Activated CD4-positive, alpha-beta T cell treated with anti-CD3 and anti-CD28 coated beads, Interleukin-2, amount 50 U/mL, for 4 hours (primary cell): ENCODE measurements at places on chromosomes 6 and 20.

- DNase-seq = no peak
Measured at GRCh38 chr6:27141529-27142015, 105.9 kb upstream of the PRSS16 start.

DNA sequence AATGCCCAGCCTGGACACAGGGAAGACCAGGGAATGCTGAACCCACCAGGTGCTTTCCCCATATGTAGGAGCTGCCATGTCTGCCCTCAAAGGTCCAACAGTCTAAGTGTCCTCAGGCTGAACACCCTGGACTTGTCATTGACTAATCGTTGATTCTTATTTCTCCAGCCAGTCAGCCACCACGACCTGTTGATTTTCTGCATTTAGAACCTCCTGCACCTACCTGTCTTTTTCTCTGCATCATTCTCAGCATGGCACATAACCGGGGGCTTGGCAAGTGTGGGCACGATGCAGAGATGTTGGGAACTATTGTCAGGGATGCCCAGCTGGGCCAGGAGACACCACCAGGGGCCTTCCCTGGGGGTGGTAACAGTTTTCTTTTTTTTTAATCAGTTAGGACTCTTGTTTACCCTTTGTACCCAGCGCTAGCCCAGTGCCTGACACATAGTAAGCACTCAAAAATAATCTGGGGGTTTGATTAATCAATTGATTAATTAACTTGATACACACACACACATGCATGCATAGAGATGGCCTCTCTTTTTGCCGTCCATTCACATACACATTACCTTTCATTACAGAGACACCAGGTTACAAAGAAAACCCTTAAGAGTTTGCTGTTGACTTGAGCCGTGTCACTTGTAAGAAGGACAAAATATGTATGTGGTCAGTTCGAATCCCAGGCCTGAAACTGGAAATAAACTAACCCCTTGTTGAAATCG, 29.0 kb upstream of the SCUBE3 start:
- DNase-seq = no peak

- DNase-seq = no peak
Measured at GRCh38 chr6:33192105-33192646, at the start of gene COL11A2. Gene COL11A2 (minus strand): TSS chr6:33192467. CDS start chr6:33192240, 227 bp downstream.

DNA sequence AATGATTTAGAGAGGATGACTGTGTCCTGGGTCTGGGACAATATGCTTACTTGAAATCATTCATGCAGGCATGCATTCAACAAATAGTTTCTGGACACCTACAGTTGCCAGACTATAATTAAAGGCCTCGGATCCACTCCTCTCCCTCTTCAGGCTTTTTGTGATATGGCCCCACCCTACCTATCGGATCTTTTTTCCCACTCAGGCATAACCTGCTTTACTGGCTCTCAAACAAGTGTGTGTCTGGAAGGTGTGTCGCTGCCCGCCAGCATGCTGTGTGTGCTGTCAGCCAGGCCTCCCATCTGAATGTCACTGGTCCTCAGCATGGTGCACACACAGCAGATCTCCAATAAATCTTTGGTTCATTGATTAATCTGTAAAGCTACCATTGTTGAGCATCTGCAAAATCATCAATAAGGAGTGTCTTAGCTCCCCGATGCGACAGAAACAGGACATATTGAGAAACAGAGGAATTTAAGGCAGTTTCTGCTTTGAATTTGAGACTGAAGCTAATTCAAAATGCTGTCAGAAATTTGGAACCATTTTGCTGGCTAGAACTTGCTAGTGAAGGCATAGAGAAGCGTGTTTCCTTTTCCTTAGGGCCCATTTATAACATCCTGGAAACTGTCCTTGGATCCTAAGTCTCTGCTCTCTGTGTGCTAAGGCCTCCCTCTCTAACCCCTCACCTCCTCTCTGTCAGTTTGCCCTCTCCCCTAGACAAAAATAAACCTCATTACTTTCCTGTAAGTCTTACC, 23.5 kb upstream of the CCN6 start:
- no peak for DNase-seq

DNA sequence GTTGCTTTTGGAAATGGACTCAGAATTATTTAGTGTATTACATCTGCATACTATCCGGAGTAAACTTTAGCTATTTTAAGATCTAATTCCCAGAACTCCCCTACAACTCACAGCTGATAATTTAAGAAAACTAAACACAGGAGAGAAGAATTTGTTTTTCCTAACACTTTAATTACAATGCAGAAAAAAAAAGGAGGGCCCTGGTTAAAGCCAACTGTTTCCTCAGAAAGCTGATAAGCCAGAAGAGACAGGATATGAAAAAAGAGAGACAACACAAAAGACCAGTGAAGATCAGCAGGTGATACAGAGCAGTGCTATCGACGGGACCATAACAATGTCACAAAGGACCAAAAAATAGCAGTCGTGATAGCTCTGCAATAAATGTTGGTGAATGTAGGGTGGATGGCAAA, 5.8 kb downstream of the IFNGR1 start:
- DNase-seq = no peak

GRCh38 chr6:33957892-33958525, 154.2 kb upstream of the MLN start:
- no peak for DNase-seq

DNA sequence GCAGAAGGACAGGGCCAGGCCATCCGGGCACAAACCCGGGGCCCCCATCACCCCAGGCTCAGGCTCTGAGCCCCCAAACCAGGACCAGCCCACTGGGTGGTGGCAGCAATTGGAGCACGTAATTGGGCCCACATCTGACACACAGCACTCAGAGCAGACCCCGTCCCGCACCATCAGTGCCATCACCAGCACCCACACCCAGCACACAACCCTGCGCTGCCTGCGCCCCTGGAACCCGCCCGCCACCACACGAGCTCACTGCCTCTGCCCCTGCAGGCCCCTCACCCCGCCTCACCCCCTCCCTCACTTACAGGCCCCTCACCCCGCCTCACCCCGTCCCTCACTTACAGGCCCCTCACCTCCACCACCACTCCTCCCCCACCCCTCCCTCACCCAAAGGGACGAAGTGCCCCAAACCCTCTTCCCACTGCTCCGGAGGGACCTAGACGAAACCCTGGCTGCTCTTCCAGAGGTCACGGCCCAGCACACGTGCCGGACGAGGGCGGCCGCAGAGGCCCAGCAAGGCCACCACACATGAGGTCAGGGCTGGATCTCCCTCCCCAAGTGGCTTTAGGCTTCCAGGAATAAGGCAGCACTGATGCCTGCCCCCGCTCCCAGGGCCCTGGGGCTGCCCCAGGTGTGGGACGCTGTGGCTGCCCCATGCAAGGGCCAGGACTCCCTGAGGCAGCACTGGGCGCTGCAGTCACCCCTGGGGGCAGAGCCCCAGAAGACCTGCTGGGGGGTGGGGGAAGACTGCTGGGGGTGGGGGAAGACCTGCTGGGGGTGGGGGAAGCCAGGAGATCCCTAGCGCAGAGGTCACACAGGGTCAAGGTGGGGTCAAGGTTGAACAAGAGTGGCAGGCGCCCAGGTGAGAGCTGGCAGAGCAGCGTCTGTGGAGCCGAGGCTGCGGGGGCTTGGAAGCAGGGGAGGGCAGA, 22.4 kb downstream of the KCNQ2 start:
- no peak for DNase-seq

DNA sequence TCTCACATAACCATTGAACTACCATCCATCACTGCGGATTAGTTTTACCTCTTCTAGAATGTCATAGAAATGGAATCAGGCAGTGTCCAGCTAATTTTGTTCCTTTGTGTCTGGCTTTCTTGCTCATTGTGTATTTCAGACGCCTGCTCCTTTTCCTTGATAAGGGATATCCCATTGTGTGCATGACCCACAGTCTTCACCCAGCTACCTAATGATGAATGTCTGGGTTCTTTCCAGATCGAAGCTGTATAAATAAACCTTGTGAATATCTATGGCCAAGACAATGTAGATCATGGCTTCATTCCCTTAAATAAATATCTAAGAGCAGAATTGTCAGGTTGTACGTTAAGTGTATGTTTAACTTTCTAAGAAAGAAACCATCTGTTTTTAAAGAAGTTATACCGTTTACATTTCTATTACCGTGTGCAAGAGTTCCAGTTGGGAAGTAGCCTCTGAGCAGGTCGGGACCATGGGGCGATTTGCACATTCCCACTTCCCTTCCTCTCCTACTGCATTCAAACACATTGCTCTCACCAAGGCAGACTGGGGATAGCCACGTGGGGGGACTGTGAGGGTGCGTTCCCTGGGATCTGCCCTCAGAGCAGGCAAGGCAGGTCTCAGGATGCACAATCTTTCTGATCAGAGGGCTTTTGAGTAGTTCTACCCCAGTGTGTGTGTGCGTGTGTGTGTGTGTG, 13.1 kb downstream of the CD93 start:
- DNase-seq = no peak

- DNase-seq = no peak
Measured at GRCh38 chr6:32883789-32884188, 29.8 kb downstream of the PSMB9 start.
